ENCODE measurements at places on chromosomes 13 and 19.

- no peak for DNase-seq
Observed at GRCh38 chr13:40503966-40504591, 162.4 kb downstream of the FOXO1 start.

GRCh38 chr13:25463496-25463895, 91.7 kb downstream of the ATP8A2 start:
- no peak for DNase-seq

GRCh38 chr19:55581823-55582223, 1.2 kb upstream of the ZNF579 start:
- DNase-seq = no peak

- DNase-seq = peak; percentile 46
Observed at GRCh38 chr19:10085641-10086590, at the start of gene SHFL. Gene SHFL (plus strand): TSS chr19:10086317. CDS start chr19:10086428, 111 bp downstream.

DNA sequence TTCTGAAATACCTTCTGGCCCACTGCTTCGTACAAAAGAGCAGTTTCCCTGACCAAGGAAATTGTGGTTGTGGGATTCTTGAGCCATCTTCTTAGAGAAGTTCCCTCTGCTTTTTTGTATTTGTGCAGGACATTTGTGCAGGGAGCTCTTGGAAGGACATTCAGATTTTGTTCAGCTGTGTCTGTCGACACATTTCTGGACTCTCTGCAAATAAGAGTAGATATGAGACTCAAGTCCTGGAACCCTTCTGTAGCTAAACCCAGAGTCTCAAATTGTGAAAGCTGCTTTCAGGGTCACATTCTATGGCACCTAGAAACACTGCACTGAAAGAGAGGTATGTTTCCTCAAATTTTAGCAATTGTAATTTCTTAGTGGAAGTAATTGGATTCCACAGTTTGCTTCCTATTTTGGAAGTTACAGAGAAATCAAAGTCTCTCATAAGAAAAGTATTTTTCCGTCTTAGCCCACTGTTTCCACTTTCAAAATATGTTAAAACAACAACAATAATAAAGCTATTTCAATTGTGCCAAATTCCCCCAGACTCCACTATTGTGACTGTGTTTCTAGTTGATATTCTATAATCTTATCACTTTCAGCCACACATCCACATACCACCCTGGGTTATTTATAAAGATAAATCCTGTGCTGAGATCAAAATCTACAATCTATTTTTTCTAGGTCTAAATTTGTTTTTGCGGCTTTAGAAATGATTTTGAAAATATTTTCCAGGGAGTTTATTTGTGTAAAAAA, 224.0 kb downstream of the COG6 start:
- DNase-seq = no peak

GRCh38 chr19:2243274-2244124, 5.6 kb upstream of the AMH start:
- DNase-seq = no peak

- DNase-seq = no peak
Observed at GRCh38 chr13:28865149-28865744, 45.1 kb downstream of the MTUS2 start.

- DNase-seq = no peak
Observed at GRCh38 chr19:45768655-45768983, 433 bp downstream of the SIX5 start.

- no peak for DNase-seq
Observed at GRCh38 chr13:50098693-50099092, 83.4 kb downstream of the KCNRG start.

DNA sequence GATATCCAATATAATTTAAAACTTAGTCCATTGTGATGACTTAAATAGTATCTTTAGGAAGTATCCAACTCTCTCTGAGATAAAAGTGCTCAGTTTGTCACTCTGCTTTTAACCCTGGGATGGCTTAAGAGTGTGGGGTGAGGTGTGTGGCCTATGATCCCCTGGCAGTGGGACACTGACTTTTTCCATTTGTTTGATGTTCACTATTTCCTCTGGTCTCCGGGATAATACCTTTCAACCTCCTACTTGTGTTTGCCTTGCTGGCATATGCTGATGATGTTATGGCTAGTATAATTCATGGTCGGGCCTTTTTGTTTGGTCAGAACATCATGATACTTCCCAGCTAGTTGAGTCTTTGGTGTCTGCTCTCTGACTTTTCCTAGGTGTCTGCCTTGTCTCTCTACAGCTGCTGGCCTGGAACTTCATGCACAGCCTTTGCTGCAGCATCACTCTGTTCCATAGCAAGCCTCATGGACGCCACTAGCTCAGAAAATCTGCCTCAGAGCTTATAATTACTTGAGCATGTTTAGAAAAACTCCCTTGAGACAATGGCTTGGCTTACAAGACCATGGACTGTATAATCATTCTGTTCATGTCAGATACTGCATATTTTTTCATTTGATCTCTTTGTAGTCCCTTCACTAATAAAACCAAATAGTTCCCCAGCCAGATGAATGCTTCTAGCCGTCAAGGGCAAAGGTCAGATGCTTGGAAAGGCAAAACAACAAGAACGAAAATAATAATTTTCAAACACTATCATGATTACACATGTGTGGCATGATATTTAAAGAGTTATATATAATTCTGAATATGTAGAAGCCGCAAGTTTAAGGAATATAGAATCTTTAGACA, 75.2 kb downstream of the WDFY2 start:
- no peak for DNase-seq

- DNase-seq = no peak
Observed at GRCh38 chr13:111327730-111328573, 7.5 kb downstream of the TEX29 start.

- DNase-seq = no peak
Observed at GRCh38 chr19:3481241-3482090, 1.1 kb upstream of the SMIM24 start.

- DNase-seq = no peak
Observed at GRCh38 chr13:46403851-46404732, 17.0 kb upstream of the RUBCNL start.

GRCh38 chr13:44011036-44011435, 131.3 kb downstream of the LACC1 start:
- DNase-seq = no peak

DNA sequence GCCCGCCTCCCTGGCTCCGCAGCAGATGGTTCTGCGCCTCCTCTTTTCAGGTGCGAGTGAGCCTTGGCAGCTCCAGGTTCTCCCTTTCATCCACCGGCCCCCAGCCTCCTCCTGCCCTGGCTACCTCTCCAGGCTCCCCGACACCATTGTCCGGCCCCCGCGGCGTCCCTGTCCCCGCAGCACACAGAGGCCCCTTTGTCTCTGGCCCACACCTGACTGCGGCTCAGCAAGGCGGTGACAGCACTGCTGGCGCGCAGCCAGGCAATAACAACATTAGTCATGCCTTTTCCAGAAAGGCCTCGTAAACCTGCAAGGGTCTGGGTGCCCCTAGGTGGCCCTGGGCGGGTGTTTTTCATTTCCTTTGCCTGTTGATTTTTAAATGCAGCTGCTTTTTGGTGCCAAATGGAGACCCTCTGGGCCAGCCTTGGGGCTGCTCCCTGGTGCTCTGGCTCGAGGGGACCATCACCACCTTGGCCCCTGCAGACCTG, 73.2 kb upstream of the MEDAG start:
- no peak for DNase-seq

GRCh38 chr13:40217675-40218074, 448.8 kb downstream of the FOXO1 start:
- no peak for DNase-seq

GRCh38 chr13:18952225-18953016, 229.2 kb downstream of the TUBA3C start:
- no peak for DNase-seq

DNA sequence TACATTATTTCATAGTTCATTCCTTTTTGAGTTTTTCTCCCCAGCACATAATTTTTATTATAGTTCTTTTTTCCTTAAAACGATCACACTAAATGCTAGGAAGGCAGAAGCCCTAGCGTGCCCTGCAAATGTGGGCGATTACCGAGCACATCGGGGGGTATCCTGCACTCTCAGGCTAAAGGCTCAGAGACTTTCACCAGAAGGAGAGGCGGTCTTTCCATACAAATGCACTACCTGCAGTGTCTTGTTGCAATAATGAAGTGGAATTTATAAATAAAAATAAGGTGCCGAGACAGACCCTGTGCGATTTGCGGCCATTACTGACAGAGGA, 29.3 kb upstream of the SPACA7 start:
- no peak for DNase-seq

GRCh38 chr19:18846862-18847548, 15.2 kb downstream of the UPF1 start:
- peak; percentile 92 for DNase-seq

GRCh38 chr13:32267836-32268439, 47.2 kb downstream of the ZAR1L start:
- DNase-seq = no peak

DNA sequence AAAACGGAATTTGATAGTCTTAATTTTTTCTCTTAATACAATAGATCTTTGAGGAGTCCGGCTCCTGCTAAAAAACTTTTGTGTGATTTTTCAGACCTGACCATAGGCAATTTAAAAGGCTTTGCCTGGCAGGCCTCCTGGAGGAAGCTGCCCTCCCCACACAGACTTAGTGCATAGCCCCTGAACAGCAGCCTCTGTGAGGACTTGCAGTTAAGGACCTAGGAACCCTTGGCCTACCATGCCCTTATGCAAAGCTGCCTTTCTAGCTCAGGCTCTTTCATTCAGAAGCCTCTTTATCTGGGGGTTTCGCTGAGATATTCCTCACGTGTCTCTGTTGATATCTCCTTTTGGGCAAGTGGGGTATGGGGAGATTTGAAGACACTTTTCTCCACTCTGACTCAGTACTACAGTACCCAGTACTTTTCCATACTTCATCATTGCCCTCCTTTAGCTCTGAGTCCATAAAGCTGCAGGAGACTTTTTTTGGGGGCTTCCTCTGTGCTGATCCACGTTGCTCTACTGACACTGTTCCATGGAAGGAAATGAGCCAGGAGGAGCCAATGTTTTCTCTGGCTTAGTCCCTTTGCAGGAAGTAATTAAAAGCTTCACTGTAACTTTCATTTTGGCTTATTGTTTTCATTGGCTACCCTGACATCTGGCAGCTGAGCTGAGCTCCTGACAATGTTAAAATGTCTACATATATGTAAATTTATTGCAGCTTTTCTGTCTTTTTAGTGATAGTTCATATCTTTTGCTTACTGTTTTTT, 283.1 kb downstream of the TDRD3 start:
- no peak for DNase-seq
